Amygdala (tissue), 56 donors: ENCODE measurements at places on chromosomes 16 and 17.

DNA sequence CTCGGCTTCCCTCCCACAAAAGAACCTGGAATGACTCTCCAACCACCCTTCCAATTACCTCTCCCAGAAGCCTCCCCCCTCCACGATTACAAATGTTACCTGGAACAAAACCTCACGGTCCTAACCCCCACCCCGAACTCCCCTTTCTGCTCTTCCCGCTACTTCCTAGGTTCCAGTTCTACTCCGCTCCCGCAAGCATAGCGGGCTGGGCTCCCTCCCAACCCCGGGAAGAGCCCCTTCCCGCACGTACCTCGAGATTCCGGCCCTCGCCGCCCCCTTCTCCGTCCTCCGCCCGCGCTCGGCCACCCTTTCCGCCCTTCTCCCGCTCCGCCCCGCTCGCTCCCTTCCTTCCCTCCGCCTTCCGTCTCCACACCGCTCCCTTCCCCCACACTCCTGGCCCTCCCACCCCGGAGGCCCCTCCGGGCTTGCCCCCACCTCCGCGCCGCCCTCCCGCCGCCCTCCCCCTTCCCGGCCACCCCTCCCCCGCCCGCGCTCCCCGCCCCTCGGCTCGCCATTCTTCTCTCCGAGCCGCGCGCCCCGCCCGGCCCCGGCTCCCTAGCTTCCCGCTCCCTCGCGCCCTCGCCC lies 457 bp downstream of the CHTF8 start:
- DNase-seq: peak; percentile 72

DNA sequence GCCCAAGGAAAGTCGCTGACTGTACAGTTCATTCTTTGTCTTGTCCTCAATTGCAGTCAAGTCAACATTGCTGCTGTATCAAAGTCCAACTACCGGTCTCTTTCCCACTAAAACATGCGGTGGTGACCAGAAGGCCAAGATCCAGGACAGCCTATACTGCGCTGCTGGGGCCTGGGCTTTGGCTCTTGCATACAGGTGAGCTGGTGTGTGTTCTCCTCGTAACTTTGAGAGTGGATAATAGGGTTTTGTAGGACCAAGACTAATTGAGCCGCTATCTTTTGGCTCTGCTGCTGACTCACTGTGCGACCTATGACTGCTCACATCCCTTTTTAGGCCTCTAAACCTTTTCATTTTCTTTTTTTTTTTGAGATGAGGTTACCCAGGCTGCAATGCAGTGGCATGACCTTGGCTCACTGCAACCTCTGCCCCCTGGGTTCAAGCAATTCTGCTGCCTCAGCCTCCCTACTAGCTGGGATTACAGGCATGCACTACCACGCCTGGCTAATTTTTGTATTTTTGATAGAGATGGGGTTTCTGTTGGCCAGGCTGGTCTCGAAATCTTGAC lies 38.7 kb downstream of the PHKB start:
- no peak for DNase-seq

DNA sequence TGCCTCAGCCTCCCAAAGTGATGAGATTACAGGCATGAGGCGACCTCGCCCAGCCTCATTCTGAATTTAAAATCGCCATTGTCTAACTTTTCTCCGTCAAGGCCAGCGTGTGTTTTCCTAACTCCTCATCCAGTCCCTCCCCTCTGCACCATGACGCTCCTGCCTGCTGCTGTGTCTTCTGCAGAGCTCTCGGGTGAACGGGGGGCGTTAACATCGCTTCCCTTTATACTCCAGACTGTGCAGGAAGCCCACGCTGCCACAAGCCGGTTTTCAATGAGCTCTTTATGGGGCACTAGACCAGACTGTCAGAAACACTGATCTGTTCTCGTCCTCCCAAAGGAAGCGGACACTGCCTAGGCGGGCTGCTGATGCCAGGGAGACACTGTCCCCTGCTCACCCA lies 13.2 kb downstream of the AANAT start:
- no peak for DNase-seq

- no peak for DNase-seq
Measured at GRCh38 chr16:65375651-65376050, 253.8 kb upstream of the CDH11 start.

GRCh38 chr17:39209317-39210092 lies 9.4 kb downstream of the RPL19 start:
- no peak for DNase-seq

DNA sequence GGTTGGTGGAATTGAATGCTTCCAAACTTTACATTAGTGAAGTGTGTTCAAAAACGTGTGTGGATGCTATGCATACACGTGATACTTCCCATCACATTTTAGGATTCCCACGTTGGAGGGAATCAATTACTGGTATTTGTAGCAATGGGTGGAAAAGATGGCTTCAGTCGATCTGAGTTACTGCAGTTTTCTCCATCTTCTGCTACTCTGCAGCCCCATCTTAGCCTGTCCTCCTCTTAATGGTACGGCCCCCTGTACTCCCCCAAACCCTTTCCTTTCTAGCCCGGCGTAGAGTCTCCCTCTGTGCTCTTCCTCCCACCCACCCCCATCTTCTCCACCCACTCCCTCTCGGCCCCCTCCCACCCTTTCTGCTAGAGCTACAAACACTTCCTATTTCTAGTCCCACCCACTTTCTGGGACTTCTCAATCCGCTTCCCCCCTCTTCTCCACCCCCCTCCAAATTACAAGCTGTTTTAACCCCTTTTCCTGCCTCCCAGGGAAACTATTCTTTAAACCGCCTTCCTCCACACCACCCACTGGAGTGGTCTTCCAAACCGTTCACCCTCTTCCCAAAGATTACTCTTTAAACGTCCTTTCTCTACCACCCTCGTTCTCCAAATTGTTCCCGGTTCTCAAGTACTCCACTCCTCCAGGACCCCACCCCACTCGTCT lies 1.1 kb downstream of the CHTF8 start:
- DNase-seq: no peak

DNA sequence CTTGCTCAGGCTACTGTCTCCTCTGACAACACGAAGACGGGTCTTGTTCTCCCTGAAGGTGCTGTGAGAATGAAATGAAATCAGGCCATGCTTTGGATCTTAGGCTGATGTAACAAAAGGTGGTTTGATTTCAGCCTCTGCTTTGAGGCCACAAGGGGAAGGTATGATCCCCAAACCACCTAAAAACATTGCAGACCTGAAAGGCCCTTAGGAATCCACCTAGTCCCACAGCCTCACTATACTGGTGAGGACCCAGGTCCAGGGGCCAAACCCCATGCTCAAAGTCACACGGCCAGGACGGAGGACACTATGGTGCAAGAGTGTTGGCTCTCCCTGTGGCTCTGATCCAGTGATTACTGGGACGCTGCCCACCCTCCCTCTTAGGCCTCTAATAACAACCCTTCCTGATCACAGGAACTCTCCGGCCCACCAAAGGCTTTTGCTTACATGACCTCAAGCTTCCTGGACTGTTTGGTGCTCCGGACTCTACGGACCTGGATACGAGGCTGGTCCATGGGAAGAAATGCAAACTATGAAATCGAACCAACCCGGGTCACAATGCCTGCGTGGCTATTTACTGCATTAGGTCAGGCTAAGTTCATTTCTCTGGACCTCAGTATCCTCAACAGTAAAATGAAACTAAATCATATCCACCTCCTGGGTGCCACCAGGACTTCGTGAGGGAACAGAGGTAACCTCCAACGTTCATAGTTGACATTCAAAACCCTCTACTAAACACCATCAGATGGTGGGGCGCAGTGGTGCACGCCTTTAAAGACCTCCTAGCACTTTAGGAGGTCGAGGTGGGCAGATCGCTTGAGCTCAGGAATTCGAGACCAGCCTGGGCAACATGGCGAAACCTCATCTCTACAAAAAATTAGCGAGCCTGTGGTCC lies 1.5 kb downstream of the TRIM25 start:
- DNase-seq: no peak

DNA sequence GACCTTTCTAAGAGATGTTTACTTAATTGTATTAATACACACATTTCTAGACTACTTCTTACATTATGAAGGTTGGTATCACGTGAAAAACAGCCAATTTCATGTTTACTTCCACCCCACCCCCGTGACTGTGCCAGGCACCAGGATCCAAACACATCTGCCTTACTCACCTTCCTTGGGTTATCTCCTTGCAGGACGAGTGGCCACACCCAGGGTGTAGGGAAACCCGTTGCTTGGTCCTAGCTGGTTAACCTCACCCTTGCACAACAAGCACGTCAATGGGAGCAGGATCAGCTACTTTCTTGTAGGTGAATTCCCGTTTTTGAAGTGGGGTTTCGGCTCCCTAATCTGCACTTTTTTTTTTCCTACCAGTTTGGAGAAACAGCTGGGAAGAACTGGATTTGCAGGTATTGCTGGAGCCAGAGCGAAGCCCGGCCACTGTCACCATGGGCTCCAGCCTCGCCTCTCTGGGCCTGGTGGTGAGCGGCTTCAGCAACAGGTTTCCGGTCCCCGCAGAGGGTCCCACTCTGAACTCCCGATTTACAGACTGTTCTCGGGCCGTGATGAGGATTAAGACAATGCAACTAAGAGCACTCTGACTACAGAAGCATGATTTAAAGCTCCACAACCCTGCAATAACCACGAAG lies 2.1 kb upstream of the UBB start:
- DNase-seq: no peak

GRCh38 chr16:79158337-79158736 lies 442.2 kb downstream of the MAF start:
- DNase-seq: no peak

- DNase-seq: no peak
Measured at GRCh38 chr16:20901436-20902112, 1.0 kb downstream of the LYRM1 start.
